ENCODE measurements at places on chromosomes 1 and 21.

DNA sequence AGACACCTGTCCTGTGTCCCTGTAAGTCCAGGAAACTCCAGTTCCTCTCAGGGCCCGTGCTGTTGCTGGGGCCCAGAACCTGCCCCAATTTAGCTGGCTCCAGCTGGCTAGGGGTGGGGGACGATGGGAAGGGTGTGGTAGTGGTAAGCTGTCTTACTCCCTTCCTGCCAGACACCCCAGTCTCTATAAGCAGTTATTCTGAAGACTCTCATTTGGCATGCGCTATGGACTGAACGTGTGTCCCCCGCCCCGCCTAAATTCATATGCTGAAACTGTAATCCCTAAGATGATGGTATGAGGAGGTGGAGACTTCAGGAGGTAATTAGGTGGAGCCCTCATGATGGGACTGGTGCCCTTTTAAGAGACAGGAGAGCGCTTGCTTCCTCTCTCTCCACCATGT, 82.0 kb downstream of the MAP3K7CL start:
- no peak for DNase-seq

GRCh38 chr1:155688324-155689080, at the start of gene YY1AP1:
Gene YY1AP1 (minus strand): TSS chr1:155688774. CDS start chr1:155680436, 8,338 bp downstream.
- peak; percentile 97 for DNase-seq

- DNase-seq, result no peak
Observed at GRCh38 chr21:38301321-38302214, 44.8 kb downstream of the KCNJ15 start.

DNA sequence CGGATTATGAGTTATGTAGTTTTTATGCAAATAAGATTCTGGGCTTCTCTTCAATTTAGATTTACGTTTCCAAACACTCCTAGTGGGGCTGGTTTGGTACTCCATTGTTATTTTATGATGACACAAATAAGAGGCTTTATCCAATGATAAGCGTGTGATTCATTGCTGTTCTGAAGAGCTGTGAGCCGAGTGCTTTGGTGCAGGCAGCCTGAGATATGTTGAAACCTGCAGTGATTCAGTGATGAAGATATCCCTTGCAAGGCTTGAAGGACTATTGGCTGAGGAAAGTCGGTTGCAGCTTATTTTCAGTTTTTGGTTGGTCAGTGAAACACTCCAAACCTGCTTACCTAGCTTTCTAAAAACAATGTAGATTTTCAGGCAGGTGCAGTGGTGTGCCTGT, 112.2 kb downstream of the RYR2 start:
- no peak for DNase-seq

DNA sequence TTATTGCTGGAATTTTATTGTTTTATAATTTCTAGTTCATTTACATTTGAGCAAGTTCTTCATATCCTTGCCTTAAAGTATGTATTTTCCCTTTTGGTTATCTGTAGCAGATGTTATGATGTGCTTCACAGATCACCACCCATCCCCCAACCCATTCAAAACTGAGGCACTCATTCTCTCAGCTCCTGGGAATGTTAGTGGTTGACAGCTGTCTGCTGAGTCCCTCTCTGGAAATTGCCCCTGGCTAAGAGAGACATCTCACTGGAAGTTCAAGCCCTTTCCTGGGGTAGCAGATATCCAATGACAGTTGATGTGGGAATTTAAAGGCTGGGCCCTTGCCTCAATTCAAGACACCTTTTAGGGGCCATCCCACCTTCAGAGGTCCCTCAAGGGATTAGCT, 4.3 kb upstream of the DPYD start:
- DNase-seq, result no peak

- DNase-seq, result peak; percentile 29
Observed at GRCh38 chr21:14842601-14843000, 222.2 kb downstream of the NRIP1 start.

- no peak for DNase-seq
Observed at GRCh38 chr21:16504281-16504680, 774.5 kb downstream of the USP25 start.

DNA sequence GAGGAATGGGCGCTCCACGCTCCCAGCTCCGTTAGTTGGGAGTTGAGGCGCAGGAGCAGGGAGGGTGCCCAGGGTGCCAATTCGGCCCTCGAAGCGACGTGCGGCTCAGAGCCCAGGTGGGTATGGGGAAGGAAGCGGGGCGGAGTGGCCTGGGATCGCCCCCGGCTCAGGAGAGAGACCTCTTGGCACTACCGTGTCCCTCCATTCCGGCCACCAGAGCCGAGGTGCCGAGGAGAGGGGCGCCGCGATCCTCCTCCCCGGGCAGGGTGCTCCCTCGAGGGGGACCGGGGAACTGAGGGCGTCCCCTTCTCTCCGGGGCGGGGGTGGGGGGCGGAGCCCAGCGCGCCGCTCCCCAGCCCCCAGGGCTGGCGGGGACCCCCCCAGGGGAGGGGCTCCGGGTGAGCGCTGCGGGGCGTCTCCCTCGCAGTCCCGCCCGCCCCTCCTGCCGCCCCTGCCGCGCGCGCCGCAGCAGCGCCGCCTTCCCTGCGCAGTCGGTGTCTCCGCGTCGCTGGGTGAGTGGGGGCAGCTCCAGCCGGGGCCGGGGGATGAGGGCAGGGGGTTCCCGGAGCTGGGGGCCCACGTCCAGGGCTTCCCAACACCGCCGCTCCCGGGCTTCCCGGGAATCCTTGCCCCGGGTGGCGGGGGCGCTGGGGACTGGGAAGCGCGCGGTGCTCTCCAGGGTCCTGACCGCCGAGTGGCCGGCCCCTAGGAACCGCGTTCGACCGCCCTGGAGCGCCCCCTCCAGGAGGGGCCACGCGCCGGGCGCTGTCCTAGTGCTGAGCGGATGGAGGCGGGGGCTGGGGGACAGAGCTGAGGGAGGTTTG, at the start of gene HPCA:
HPCA (plus strand) TSS at position 488 of the 824 bp plus-strand sequence. CDS start 2,408 bp downstream, outside the sequence.
- DNase-seq, result peak; percentile 89

GRCh38 chr1:67571406-67571805, 113.6 kb upstream of the GADD45A start:
- DNase-seq, result no peak

DNA sequence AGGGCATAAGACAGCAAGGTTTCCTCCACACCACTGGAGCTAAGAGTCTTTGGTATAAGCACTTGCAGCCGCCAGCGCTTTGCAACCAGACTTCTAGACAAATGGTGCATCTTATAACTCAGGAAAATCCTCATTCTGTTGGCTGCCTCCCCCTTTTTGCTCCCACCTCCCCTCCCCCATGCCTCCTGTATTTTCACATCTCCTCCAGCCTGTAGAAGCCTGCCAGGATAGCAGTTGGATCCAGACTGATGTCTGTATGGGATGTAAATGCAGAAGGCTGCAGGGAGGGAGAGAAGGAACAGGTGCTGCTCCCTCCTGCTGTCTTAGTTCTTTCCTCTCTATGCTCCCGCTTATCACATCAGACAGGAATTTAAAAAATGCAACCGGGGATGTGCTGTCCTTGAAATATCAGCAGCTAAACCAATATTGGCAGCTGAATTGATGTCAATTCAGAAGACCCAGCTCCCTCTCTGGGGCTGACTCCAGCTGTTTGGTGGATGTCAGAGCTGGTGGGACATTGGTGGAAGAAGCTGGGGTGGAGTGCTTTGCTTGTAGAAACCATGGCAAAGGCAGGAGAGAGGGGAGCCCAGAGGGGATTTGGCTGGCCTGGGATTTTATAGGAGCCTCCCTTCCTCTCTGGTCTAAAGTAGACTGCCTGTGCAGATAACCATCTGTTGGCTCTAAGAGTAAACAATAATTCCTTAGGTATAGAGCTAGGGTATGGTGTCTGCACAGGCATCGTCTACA, 53.5 kb downstream of the NFASC start:
- peak; percentile 33 for DNase-seq

DNA sequence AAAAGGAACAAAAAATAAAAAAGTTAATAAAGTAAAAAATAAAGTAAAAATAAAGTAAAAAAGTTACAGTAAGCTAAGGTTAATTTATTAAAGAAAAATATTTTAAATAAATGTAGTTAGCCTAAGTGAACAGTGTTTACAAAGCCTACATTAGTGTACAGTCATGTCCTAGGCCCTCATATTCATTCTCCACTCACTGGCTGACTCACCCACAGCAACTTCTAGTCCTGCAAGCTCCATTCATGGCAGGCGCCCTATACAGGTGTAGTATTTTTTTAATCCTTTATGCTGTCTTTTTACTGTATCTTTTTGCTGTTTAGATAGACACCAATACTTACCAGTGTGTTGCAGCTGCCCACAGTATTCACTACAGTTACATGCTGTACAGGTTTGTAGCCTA, 12.4 kb downstream of the ADAR start:
- peak; percentile 53 for DNase-seq

GRCh38 chr1:51445351-51446090, 73.5 kb downstream of the EPS15 start:
- no peak for DNase-seq

- DNase-seq, result no peak
Observed at GRCh38 chr1:8544644-8545043, 226.7 kb downstream of the SLC45A1 start.

DNA sequence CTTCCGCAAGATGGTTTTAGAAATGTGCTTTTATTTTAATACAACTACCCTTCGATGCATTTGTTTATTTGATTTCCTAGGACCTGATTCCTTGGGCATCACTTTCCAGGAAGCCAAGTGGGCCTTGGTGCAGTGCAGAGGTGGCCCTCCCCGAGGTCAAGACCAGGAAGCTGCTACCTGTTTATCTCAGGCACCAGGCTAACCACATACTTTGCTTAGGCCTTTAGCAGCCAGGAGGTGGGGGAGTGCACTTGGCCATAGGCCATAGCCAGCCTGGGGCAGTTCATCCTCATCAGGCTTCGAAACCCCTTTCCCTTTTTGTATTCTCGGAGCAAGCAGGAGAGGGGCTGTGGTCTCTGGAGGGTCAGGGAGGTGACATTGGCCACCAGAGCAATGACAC, 45.4 kb downstream of the SMYD2 start:
- DNase-seq, result no peak

DNA sequence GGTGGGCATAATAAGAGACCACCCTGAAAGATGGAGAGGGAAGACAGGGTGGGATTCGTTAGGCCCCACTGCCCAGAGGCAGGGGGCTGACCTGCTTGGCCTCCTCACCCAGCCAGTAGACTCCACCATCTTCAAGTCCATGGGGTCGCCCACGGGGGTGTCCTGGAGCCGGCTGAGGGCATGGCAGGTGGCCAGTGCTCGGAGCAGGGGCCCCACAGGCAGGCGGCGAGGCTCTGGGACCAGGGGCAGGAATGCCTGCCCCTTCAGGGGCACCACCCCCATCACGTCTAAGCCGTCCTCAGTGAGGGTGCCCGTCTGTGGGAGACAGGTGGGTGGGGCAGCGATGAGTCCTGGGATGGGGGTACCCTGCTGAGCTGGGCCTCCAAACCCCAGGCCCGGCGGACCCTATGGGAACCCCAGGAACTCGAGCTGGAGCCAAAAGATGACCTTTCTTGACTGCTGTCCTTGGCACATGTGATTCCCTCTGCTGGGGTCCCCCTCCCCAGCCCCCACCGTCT, 13.2 kb upstream of the MFAP2 start:
- DNase-seq, result no peak

DNA sequence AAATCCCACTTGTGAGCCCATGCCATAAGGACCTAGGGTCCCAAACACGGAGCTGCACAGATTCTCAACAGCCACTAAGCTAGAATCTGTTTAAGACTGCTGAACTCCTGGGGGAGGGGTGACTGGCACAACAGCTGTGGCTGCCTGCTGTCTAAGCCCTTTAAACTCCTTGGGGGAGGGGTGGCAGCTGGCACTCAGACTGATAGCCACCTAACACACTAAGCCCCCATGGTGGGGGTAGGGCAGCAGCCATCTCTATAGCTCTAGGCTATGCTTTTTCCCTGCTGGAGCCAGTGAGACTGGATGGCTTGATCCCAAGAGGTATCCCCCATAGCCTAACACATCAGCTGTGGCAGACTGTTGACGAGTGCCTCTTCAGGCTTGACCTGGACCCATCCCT, 73.3 kb upstream of the FMO3 start:
- DNase-seq, result no peak

DNA sequence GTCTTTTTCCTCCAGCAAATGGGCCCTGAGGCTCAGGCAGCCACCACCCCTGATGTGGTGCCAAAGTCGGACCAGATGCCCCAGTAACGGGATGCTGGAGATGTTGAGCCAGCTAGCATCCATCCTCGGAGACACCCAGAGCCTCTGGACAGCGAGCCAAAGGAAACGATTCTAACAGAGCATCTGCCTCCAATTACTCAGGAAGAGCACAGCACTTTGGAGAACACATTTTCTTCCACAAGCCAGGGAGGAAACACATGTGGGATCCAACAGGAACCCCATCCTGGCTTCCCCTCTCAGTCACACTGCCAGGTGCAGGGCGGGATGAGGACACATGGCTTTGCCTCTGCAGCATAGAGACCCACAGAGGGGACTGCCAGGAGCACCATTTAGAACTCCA, 44.9 kb downstream of the C1orf198 start:
- no peak for DNase-seq

DNA sequence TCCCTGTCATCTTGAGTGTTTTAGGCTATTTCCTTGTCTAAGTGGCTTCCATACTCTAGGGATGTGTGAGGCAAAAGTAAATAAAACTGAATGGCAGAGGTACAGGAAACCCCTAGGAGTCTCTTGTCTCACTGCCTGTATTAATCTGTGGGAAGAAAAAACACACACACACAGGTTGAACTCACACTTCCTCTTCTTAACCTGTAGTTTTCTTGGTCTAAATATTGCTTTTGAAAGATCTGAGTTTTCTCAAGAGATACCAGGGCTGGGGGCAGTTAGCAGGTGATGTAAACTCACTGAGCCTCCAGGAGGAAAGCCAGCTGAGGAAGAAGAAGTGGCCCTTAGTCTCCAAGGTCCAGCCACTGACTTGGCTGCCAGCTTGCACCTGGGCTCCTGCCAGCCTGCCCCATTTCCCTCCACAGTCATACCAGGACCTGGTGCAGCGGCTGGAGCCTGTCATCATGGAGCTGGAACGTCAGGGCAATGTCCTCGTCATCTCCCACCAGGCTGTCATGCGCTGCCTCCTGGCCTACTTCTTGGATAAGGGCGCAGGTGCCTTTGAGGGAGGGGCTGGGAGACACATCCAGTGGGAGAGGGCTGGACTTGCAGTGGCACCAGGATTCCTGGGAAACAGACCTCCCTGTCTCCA, 16.9 kb downstream of the PFKFB2 start:
- no peak for DNase-seq

DNA sequence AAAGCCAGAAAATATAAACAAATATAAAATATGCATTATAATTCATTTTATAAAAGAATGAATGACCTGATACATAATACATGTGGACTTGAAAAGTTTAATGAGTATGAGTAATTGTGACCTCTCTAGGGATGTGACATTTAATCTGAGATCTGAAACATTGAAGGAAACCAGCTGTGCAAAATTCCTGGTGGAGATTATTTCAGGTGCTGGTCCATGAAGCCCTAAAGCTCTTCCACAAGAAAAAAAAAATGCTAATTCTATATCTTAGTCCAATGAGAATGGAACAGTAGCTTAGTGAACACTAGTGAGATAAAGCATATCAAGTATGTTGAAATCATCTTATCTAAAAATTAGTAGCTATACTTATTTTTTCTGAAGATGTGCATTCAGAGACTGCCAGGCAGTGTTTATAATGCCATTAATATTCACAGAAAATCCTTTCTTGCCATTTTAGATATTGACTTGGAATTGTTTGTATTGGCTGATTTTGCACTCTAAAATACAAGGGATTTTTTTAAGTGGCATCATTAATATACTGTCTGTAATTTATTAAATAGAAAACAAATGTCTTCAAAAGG, 1485.9 kb downstream of the PLA2G4A start:
- no peak for DNase-seq

GRCh38 chr1:101302831-101303511, 66.2 kb downstream of the S1PR1 start:
- no peak for DNase-seq
